ENCODE measurements at places on chromosomes 1 and 21. TPM values are rescaled to one million over a fixed set of nuclear protein-coding genes. Genes with fewer than 3 reads are reported as not detected.

- H3K27ac ChIP-seq, result no peak overlapping the region
- peaks cover 50% of the 10 kb centered on the region for H3K36me3 ChIP-seq
Observed at GRCh38 chr21:33283203-33283602, 17.0 kb downstream of the IL10RB start.

GRCh38 chr1:162233066-162233465 lies 143.6 kb downstream of the SPATA46 start:
- H3K36me3 ChIP-seq, result no peaks in the 10 kb centered on the region
- H3K4me3 ChIP-seq, result no peak overlapping the region
- H3K27me3 ChIP-seq, result peaks cover 9% of the 10 kb centered on the region

- H3K36me3 ChIP-seq, result no peaks in the 10 kb centered on the region
- H3K27me3 ChIP-seq, result peaks cover 23% of the 10 kb centered on the region
- H3K4me3 ChIP-seq, result no peak overlapping the region
- H3K4me1 ChIP-seq, result no peaks in the 10 kb centered on the region
- DNase-seq, result no peak
Observed at GRCh38 chr1:153250166-153250565, 9.3 kb upstream of the LORICRIN start.

- no peak overlapping the region for H3K27ac ChIP-seq
- H3K4me1 ChIP-seq, result peaks cover 15% of the 10 kb centered on the region
- DNase-seq, result no peak
- peaks cover 7% of the 10 kb centered on the region for H3K36me3 ChIP-seq
Observed at GRCh38 chr1:174812016-174812415, 187.7 kb upstream of the CACYBP start.

DNA sequence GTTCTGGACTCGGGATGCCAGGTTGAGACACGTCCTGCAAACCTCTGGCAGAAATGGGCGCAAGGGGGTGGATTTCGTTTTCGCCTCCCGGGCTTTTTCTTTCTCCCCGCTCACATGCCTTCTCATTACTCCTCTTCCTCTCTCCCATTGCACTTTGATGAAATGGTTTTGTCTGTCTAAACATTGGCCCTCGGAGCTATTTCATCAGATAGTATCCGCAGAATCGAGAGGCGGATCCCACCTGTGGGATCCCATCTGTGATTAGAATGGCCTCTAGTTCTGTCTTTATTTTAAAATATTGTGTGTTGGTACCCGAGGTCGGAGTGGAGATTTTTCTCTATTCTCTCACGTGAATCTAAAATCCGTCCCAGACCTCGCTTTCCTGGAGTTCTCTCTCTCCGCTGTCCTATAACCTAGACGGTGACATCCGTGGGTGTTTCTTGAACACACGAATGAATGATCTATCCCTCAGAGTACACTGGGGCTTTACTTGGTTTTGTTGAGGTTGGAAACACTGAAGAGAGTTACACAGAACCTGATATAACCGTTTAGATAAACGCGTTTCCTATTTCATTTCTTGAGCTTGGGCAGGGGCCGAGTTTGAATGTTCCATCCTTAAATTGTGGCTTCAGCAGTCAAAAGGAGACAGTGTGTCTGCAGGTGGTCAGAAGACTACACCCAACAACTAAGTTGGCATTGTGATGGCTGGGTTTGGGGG lies 2.0 kb downstream of the EDARADD start:
- peak; percentile 49 for DNase-seq
- H3K36me3 ChIP-seq, result no peaks in the 10 kb centered on the region
- H3K27me3 ChIP-seq, result peaks cover 18% of the 10 kb centered on the region
- H3K4me3 ChIP-seq, result peak overlapping the region; percentile 85

GRCh38 chr1:78721136-78721535 lies 71.5 kb downstream of the IFI44 start:
- H3K27me3 ChIP-seq, result peaks cover 4% of the 10 kb centered on the region
- no peaks in the 10 kb centered on the region for H3K4me1 ChIP-seq
- H3K27ac ChIP-seq, result no peak overlapping the region
- H3K36me3 ChIP-seq, result no peaks in the 10 kb centered on the region

The MAP3K21 gene
- total RNA-seq, result 5.5 TPM

The WDTC1 gene
- 30.3 TPM for total RNA-seq

The S100A8 gene
- not detected for total RNA-seq

The FBLIM1 gene
- total RNA-seq, result 0.05 TPM

Measured in activated CD4-positive, alpha-beta memory T cell treated with anti-CD3 and anti-CD28 coated beads for 36 hours (primary cell).